ENCODE measurements at places on chromosomes 11 and 22.

DNA sequence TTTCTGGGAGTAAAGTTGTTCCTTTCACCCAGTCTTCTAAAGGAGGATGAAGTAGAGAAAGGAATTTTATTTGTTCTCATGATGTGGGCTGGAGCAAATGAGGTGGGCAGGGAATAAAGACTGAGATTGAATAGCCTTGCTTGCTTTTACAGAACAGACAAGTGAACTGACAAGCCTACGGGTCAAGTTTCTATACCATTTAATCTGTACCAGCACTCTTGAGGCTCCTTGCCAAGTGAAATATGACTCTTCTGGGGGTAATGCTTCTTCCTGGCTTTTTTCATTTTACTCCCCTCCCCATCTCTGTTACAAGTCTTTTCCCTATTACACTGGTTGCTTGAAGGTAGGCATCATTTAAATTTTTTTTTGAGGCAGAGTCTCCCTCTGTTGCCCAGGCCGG, 54.8 kb downstream of the CSTPP1 start:
- peak; percentile 39 for DNase-seq

DNA sequence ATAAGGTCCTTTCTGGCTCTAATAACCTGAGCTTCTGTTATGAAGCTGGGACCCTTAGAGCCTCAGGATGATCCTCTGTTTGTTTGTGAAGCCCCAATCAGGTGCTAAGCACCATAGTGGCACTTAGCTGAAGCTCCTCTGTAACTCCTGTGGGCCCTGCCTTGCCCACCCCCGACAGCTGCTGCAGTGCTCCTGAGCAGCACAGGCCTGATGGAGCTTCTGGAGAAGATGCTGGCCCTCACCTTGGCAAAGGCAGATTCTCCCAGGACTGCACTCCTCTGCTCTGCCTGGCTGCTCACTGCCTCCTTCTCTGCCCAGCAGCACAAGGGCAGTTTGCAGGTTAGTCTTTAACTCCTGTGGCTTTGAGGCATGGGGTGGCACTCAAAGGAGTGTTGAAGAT, 19.0 kb upstream of the CCDC134 start:
- no peak for DNase-seq

GRCh38 chr22:27063406-27063805, 406.0 kb downstream of the MIAT start:
- no peak for DNase-seq

- peak; percentile 65 for DNase-seq
These were observed 32.1 kb upstream of the PRODH start for GRCh38 chr22:18968011-18968749.

- no peak for DNase-seq
These were observed 71.2 kb downstream of the FLI1 start for GRCh38 chr11:128765104-128765503.

GRCh38 chr11:64246871-64247728, at the start of gene PPP1R14B:
TSS of gene PPP1R14B (minus strand) at chr11:64246943. CDS start at chr11:64246673, 270 bp downstream.
- peak; percentile 92 for DNase-seq

DNA sequence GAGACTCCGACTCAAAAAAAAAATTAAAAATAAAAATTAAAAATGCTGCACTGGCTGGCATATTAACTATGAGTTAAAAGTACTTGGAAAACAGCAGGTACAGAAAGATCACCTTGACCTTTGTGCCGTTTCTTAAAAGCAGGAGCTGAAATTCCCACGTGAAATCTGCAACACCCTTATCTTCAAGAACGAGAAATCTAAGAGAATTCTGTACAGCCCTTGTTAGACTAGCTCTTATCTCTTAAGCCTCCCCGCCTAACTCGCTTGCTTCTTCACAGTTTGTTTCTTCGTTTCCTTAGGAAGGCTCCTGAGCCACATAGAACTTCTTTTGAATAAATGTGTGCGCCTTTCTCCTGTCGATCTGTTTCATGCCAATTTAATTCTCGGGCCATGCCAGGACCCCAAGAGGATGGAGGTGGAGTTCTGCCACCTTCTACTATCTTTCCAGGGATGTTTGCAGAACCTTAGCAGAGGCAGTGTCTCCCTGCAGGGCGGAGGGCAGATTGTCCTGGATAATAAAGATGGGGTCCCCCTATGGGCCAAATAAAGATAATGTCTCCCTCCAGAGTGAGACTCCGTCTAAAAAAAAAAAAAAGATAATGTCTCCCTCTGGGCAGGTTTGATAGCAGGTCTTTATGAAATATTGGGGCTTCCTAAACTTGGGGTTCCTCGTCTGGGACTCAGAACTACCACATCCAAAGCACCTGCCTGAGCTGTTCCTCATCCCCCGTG, 27.4 kb upstream of the SYT8 start:
- no peak for DNase-seq

DNA sequence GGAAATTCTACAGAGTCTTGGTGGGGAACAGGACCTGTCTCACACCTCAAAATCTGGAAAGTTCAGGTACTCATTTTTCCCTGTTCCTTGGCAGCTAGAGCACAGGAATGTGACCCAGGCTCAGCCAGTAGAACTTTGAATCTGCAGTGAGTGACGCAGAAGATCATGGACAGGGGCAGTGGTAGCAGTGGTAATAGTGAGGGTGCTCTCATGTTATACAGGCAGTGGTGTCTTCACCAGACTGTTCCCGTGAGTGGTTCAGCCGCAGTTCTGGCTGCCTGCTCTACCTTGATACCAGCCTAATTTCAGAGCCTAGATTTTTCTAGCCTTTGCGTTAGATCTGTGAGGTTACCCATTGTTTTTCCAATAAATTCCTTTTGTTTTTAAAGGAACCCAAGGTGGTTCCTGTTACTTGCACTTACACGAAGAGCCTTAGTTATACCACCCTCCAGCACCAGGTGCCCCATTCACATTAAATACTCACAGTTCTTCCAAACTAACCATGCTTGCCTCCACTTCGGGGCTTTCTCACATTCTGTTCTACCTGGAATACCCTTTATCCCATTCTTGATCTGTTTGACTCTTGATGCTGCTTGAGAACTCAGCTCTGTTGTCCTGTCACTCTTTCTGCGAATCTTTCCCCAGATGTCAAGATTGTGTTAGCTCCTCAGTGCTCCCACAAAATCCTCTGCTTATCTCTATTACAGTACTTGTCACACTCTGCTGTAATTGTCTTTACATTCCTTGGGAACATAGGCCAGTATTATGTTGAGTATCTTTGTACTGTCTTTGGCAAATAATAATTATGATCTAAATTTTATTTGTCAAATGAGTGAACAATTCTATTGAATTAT, 47.8 kb downstream of the SWAP70 start:
- DNase-seq, result no peak

DNA sequence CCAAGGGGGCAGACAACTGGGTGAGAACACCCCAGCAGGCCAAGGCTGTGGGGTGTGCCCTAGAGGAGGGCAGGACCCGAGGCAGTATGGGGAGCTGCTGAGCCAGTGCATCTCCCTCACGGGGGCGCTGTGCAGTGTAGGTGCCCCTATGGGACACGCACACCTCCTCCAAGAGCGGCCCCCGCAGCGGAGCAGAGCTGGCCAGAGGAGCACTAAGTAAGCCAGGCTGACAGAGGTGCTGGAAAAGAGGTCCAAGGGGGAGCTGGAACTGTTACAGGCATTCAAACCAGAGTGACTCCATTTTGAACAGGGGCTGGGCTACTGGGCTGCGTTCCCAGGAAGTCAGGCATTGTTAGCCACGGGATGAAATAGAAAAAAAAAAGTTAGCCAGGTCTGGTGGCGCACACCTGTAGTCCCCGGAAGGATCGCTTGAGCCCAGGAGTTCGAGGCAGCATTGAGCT, 41.8 kb downstream of the TST start:
- DNase-seq, result peak; percentile 37

- peak; percentile 63 for DNase-seq
These were observed 369 bp downstream of the DGCR8 start for GRCh38 chr22:20080445-20080775.

- peak; percentile 95 for DNase-seq
These were observed 33.8 kb upstream of the PPARA start for GRCh38 chr22:46116491-46116958.

GRCh38 chr11:130218501-130219070, 59.0 kb downstream of the ST14 start:
- DNase-seq, result no peak

GRCh38 chr22:45720839-45721378, 49.3 kb downstream of the ATXN10 start:
- DNase-seq, result no peak

DNA sequence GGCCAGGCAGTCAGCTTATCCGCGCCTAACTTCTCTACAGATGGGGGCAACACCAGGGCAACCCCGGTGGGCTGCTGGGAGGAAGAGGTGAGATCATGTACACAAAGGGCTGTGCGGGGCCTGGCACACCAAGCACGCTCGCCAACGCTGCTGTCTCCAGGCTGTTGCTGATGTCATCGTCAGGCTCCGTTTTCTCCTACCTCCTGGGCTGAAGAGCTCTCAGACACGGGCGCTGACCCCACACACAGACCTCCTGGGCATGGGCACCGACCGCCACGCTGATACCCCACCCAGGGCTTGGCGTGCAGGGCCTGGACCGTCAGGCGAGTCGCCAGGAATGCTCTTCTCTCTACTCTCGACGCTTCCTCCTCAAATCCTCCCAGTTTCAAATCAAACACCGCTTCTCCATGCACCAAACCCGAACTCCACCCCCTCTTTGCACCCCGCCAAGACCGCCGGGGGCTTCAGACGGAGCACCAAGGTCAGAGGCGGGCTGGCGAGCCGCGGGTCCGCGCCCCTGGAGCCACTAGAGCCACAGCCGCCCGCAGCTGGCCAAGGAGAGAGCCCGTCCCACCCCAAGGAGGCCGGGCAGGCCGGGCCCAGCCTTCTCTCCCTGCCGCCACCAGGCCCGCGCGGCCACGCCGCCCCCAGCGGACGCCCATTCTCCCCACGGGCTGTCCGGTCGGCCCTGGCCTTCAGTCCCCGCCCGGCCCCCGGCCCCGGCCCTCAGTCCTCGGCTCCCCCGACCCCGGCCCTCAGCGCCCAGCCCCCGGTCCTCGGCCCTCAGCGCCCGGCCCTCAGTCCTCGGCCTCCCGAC, 772 bp downstream of the SBF1 start:
- DNase-seq, result peak; percentile 51

- no peak for DNase-seq
These were observed 255.2 kb downstream of the C11orf87 start for GRCh38 chr11:109677231-109677630.

DNA sequence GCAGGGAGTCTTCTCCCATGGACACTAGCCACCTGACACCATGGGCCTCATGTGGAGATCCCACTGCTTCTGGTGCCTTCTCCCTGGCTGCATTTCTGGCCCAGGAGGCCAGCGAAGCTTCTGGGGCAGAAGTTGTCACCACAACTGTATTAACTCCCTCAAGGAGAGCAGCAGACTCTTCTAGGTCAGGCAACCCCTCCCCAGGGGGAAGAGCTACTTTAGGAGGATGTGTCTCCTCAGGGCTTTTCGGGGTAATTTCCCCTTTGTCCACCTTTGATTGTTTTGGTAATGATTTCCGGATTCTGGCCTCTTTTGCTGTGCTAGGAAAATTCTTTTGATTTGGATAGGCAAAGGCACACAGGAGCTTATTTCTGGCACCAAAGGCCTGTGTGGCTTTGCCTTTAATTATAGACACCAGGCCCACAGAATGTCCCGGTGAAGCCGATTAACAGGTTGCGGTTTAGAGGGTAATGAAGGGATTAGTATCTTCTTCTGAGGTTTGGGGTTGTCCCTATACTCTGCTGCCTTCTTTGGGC, 8.9 kb upstream of the UCP2 start:
- DNase-seq, result no peak

- DNase-seq, result no peak
These were observed 11.3 kb downstream of the KCTD17 start for GRCh38 chr22:37062702-37063381.

GRCh38 chr22:17990147-17990546, 34.2 kb downstream of the MICAL3 start:
- no peak for DNase-seq

- DNase-seq, result no peak
These were observed 255.9 kb downstream of the INSC start for GRCh38 chr11:15370495-15371147.

- DNase-seq, result no peak
These were observed 325.1 kb upstream of the MPPED2 start for GRCh38 chr11:30911247-30911646.

- no peak for DNase-seq
These were observed 36.4 kb upstream of the ACER3 start for GRCh38 chr11:76824083-76824939.

- DNase-seq, result no peak
These were observed 14.2 kb downstream of the ATM start for GRCh38 chr11:108237058-108237481.

- peak; percentile 62 for DNase-seq
These were observed 40.6 kb downstream of the OR4D9 start for GRCh38 chr11:59551659-59552521.

GRCh38 chr11:1296287-1296686, 13.1 kb downstream of the TOLLIP start:
- no peak for DNase-seq

GRCh38 chr22:39562839-39563489, 7.6 kb upstream of the CACNA1I start:
- DNase-seq, result no peak

GRCh38 chr11:11963842-11964773, 44.3 kb downstream of the DKK3 start:
- DNase-seq, result no peak

DNA sequence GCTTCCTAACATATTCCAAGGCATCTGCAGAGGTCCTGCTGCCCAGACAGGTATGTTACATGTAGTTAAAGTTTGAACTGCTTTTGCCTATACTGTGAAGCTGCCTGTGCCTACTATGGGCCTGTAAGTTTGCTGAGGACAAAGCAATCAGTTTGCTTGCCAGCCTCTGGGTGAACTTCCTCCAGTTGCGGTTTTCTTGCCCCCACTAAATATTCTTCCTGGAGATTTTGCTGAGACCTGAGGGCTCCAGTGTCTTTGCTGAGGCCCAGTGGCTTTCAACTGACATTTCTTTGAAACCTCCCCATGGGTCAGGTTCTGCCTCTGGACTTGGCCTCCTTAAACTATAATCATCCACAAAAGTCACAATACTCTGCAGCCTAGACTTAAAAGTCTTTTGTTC, 29.6 kb upstream of the MMP20 start:
- DNase-seq, result no peak

DNA sequence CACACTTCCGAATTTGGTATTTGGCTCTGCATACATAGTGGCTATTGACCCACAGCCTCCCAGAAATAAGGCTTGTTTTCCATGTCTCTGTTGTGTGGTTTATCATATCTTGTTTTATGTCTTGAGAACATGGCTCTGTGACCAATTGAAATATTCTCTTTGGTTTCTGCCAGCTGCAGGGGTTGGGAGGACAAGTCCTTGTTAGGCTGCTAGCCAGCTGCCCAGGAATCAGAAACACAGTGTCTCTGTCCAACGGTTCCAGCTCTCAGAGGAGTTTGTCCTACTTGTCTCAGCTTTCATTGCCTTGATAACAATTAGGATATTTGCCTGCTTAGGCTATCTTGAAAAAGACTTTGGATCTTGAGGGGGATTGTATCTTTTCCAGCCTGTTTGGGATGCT, 6.0 kb upstream of the SLC7A4 start:
- peak; percentile 89 for DNase-seq

- peak; percentile 40 for DNase-seq
These were observed 134.3 kb upstream of the C11orf58 start for GRCh38 chr11:16603890-16604793.

GRCh38 chr11:65569164-65569972, 909 bp upstream of the ZNRD2 start:
- DNase-seq, result no peak
